CD4-positive, alpha-beta T cell (primary cell): ENCODE measurements at places on chromosomes 6 and 20. TPM values are rescaled to one million over a fixed set of nuclear protein-coding genes. Genes with fewer than 3 reads are reported as not detected.

DNA sequence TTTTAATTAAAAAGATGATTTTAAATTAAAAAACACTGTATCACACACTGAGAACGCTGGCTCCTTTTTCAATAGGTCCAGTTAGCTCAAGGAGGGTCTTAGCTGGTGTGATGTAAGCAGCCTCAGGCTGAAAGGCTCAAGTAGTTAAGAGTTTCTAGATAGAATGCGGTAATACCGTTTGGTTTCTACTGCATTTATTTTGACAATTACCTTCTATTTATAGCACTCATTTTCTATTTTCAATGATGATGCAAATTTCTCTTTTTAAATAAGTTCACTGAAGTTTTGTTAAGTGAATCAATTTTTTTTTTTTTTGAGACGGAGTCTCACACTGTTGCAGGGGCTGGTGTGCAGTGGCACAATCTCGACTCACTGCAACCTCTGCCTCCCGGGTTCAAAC, 87.1 kb downstream of the PREX1 start:
- DNase-seq: no peak
- peaks cover 69% of the 10 kb centered on the region for H3K36me3 ChIP-seq
- no peak overlapping the region for H3K4me3 ChIP-seq

GRCh38 chr6:40342723-40343122, 244.4 kb downstream of the LRFN2 start:
- peaks cover 2% of the 10 kb centered on the region for H3K27me3 ChIP-seq
- no peaks in the 10 kb centered on the region for H3K4me1 ChIP-seq
- no peak for DNase-seq
- no peaks in the 10 kb centered on the region for H3K36me3 ChIP-seq

DNA sequence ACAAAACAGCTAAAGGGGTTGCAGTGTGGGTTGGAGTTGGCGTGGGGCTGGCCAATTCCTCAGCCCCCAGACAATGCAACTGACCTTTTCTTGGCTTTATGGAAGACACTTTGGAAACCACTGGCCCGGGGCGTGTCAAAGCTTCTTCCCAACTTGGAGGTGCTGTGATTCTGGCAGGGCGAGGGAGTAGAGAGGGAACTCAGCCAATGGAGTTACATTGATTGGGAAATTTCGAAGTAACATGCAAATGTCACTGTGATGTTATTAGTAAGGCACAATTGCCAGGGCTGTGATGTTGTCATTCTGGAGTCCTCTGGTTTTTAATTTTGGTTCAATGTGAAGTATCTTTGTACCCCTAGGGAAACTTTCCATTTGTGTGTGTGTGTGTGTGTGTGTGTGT, 41.5 kb upstream of the EPB41L1 start:
- H3K36me3 ChIP-seq: no peaks in the 10 kb centered on the region
- H3K4me3 ChIP-seq: no peak overlapping the region
- no peak overlapping the region for H3K27ac ChIP-seq
- no peaks in the 10 kb centered on the region for H3K4me1 ChIP-seq

- DNase-seq: peak; percentile 78
- H3K27ac ChIP-seq: peak overlapping the region; percentile 87
- H3K4me3 ChIP-seq: peak overlapping the region; percentile 15
These were observed 3.9 kb downstream of the SYTL3 start for GRCh38 chr6:158653577-158654354.

Gene DPPA5
- total RNA-seq: not detected

DNA sequence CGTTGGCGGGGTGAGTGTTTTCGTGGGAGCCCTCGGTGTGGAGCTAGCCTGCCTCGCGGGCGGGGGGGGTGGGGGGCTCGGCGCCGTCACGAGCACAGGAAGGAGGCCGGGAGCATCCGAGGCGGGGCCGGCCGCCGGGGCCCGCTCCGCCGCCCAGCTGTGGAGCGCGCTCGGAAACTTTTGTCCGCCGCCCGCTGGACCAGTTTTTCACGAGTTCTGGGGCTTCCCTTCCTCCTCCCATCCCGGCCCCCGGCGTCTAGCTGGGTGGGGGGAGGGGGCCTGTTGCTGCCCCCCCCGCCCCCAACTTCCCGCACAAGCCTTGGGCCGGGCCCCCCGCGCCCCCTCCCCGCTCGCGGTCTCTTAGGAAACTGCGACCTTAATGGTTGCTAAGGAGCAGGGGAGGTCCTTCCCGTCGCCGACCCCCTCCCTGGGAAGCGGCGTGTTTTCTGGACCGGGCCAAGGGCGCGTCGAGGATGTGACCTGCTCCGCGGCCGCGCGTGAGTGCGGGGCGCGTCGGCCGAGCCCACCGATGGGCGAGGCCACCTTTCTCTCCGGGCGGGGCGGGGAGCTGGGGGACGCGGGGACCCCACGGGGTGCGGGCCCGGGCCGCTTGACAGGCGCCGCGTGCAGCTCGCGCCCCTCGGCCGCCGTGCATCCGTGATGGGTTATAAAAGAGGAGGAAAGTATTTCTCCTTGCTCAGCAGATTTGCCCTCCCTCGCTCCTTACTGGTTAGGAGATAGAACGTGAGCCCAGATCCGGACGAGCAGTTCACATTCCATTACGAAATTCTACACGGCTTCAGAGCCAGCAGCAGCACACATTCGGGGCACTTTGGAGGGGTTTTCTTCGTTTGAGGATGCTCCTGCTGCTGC, 1.4 kb downstream of the RREB1 start:
- H3K27me3 ChIP-seq: no peaks in the 10 kb centered on the region
- H3K4me3 ChIP-seq: peak overlapping the region; percentile 93
- DNase-seq: no peak
- no peaks in the 10 kb centered on the region for H3K36me3 ChIP-seq
- H3K27ac ChIP-seq: peak overlapping the region; percentile 13

- no peak overlapping the region for H3K4me3 ChIP-seq
- H3K27me3 ChIP-seq: peaks cover 59% of the 10 kb centered on the region
- peaks cover 40% of the 10 kb centered on the region for H3K4me1 ChIP-seq
- DNase-seq: no peak
These were observed 6.9 kb upstream of the DLL1 start for GRCh38 chr6:170297576-170298330.

Gene FLRT3
- total RNA-seq: not detected

Gene CRISP2
- total RNA-seq: not detected

- DNase-seq: no peak
- H3K4me3 ChIP-seq: no peak overlapping the region
- H3K4me1 ChIP-seq: peaks cover 15% of the 10 kb centered on the region
- H3K27me3 ChIP-seq: no peaks in the 10 kb centered on the region
- peaks cover 92% of the 10 kb centered on the region for H3K36me3 ChIP-seq
These were observed 12.5 kb downstream of the CD164 start for GRCh38 chr6:109369728-109370127.
